Nephron progenitor cell (in vitro differentiated cells): ENCODE measurements at places on chromosomes 11 and 22.

DNA sequence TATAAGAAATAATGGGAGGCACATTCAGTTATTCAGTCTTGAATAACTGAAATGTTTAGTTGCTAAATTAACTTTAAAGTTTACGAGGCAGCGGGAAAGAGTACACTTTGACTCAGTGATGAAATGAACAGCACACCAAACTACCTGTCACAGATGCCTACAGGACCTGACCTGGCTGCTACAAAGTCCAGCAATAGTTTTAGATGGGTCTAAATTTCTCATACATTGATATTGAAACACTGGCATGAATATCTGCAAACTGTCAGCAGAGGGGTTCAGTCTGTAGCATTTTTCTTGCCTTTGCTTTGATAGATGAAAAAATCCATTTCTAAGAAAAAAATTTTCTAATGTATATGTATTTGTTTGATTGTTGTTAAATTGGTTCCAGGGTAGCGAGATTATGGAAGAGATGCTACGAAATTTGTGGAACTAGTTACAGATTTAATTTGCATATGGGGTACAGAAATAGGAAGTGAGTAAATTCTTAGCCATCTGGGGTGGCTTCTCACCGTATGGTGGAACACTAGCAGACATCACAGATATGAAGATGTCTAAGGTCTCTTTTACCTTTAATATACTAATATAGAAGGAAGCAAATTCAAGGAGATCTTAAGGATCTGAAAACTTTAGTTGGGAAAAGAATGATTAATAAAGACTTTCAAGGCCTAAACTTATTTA is 20.8 kb upstream of the GAB2 start:
- no peak for DNase-seq

DNA sequence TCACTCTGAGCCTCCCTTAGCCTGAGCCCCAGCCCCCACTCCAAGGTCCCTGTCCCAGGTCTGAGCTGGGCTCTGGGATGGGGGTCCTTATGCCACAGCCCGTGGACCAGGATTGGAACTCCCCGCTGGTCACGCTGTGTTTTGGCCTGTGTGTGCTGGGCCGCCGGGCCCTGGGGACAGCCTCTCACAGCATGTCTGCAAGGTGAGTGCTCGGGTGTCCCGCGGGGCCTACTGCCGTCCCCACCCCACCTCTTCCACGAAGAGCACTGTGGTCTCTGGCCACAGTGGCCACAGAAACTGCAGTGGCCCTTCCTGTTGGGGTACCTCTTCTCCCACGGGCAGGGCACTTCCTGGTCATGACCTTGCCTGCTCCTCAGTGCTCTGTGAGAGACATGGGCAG is 3.5 kb upstream of the SIPA1 start:
- no peak for DNase-seq

GRCh38 chr22:26851125-26851524 is 193.7 kb downstream of the MIAT start:
- no peak for DNase-seq

- no peak for DNase-seq
Observed at GRCh38 chr22:39221999-39222686, 22.6 kb downstream of the PDGFB start.

- no peak for DNase-seq
Observed at GRCh38 chr11:115652496-115652895, 148.3 kb upstream of the CADM1 start.

DNA sequence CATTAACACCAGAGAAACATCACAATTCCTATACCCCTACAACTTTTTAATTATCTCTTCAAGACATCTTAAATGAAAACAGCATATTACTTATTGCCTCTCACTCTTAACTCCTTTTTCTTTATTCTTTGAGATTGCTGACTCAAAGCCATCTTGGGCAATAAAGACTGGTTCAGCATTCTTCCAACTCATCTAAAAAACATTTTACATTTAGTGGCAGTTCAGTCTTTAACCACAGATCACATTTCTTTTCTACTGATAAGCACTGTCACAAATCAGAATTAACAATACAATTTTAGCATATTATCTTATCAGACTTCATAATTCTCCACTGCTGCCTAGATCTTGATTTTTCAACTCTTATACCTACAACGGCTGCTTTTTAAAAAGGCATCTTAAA is 34.0 kb downstream of the SIK3 start:
- DNase-seq = no peak

DNA sequence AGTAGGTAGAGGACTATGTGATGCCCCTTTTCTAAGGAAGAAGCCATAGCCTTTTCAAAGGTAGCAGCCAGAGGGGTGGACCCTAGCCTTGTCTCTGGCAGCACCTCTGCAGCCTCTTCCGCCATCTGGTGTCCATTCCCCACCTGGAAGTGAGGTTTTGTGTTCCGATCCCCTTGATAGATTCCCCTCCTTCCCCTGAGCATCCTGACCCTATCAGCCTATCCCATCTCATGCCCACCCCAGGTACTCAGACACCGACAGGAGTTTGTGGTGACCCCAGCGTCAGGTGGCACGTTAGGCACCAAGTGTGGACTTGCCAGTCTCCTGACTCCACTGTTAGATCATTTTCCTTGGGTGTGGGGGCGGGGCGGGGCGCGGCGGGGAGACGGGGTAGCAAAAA is 398 bp upstream of the FAM89B start:
- no peak for DNase-seq

GRCh38 chr11:61039916-61040315 is 62.4 kb upstream of the CD5 start:
- no peak for DNase-seq

DNA sequence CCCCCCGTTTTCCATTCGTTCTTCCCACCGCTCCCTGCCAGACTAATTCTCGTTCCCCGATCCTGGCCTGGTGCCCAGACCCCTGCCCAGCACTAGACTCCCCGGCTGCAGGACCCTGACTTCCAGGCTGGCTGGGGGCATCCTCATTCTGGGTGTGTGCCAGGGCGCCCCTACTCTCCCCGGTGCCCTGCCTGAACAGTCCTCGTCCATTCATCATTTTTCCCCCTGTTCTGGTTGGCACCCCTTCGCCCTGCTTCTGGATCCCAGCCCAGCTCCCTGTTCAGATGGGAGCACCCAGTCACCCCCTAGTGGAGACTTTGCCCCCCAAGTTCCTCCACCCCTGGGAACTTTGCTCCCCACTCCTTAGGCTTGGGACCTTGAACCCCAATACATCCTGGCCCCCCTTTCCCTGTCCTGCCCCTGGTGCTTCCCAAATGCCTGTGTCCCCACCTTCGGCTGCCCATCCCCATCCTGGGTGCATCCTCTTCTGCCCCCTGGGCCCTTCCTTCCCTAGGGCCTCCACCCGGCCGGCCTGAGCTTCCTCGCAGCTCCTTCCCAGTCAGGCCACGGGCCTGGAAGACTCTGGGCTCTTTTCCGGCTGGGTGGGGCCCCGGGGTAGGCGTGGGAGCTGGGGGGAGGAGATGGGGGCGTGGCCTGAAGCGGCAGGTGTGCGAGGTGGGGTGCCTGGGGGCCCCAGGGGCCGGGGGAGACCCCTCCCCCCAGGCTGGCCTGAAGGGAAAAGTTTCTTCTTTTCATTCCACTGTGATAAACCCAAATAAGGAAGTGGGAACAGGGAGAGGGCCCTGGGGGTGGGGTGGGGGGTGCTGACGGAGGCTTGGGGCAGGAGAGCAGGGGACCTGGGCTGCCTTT is 908 bp downstream of the PLCB3 start:
- DNase-seq = no peak

- no peak for DNase-seq
Observed at GRCh38 chr11:13352711-13353110, 75.1 kb downstream of the BMAL1 start.

DNA sequence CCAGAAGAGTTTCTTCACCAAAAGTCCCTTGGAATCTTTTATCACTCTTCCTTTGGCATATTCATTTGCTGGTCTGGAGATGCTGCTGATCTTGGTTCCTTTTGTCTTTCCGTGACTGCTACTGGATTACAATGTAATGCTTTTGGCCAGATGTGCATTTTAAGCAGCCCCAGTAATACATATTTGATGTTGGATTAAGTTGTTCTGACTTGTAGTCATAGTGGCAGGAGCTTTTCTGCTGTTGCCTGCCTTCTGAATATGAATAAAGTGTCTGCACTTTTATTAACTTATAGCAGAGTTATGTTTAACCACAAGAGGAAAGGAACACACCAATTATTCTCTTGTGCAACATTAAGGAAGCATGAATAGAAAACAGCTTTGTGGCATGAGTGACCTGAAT is 360.0 kb upstream of the DDI1 start:
- DNase-seq = no peak

DNA sequence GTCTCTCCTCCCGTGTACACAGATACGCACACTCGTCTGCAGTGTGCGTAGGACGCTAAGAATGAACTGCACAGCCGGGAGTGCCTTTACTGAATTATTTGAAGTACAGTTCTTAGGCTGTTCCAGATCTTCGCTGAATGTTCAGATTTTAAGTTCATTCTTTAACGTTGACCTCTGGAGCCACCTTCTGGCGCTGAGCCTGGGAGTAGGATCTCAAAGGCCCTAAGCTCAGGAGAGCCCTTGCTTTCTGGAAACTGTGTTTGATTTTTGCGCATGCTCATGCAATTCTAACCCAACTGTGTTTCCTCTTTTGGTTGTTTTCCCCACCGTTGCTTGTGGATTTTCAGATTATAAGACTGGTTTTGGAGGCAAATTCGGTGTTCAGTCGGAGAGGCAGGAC is 22.8 kb downstream of the CTTN start:
- DNase-seq = no peak

DNA sequence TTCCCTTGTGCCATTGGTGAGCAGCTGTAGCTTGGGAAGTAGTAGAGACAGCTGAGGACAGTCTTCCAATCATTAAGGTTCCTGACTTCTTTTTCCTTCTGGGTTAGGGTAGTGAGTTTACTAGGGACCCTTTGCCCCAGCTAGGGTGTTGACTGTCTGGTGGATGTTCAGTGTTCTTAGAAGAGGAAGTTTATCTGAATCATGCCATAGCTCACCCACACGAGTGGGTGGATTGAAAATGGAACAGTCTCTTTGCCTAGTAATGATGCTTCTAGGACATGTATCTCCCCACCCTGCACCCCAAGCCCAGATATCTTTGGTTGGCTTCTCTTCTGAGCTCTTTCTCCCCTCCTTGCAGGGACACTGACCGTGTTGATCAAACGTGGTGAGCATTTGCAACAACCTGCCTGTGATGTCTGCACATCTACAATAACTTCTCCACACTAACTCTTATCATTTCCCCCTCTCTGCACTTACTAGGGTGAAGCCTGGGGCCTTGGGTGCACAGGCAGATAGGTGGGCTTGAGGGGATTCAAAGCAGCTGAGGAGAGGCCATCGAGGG is 57.1 kb upstream of the HORMAD2 start:
- DNase-seq = no peak

GRCh38 chr11:60321051-60321450 is 6.0 kb upstream of the MS4A6E start:
- no peak for DNase-seq
